ENCODE measurements at places on chromosomes 5 and 9.

DNA sequence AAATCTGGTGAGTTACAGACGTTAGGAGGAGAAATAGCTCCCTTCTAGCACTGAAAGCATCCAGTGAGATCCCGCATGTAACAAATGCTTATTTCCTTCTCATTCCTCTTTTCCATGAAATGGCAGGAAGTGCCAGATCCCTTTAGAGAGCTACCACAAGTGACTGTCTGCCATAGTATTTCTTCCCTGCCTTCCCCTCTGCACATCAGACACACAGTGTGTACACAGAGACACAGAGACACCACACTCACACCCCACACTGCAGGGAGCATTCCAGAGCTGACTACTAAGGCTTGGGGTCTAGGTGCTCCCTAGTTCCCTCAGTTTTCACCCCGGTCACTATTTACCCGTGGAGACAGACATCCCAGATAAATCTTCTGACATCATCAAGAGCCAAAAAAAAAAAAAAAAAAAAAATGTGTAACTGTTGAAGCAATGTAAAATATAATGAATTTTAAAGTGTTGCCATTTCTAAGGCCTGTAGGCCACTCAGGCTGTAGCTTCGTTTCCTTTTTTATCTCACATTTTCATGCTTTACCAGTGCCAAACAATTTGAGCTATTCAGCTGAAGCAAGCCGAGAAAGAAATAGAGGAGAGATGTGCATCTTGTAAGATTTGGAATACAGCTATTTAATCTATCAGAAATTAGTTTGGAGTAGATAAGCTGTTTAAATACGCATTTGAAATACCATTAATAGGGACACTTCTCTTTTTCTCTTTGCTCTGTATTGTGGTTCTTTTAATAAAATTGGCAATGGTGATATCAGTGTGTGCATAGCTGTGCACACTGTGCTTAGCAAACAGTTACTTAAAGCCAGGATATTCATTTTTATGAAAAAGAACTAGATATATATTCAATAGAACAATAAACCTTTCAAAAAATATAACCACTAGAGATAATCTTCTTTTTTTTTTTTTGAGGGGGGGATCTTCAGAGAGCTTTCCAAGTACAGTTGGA lies 405.5 kb downstream of the PDE4D start:
- no peak for DNase-seq

DNA sequence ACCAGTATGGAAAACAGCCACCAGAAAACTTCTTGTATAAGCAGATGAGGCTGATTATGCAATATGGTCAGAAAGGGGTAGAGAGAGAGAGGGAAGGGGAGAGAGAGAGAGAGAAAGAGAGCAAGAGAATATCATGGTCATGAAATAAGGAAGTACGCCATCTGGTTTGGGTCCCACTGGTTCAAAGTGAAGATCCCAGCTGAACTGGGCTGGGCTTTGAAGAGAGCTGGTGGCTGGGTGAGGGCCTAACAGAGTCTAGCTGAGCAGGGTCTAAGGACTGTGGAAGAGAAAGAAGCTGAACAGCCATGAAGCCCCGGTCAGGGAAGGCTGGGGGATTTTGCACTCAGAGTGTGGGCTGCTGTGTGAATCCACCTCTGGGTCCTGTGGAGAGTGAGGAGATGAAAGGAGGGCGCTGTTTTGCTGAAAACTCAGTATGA lies 14.6 kb downstream of the TRIM14 start:
- no peak for DNase-seq

DNA sequence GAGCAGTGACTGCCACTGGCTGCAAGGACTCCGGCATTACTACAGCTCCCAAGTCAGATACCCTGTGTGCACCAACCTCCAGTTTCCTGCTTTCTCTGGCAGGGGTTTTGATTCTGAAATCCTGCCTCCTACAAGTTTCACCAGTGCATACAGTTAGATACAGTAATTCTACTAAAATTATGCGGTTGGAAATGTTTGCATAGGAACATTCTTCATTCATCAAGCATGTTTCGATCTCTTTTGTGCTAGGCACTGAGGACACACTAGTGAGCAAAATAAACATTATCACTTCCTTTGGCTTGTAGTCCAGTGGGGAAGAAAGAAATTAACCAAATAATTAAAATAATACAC lies 152.2 kb downstream of the TMEM167A start:
- no peak for DNase-seq

GRCh38 chr9:4222357-4222756 lies 77.5 kb downstream of the GLIS3 start:
- no peak for DNase-seq

DNA sequence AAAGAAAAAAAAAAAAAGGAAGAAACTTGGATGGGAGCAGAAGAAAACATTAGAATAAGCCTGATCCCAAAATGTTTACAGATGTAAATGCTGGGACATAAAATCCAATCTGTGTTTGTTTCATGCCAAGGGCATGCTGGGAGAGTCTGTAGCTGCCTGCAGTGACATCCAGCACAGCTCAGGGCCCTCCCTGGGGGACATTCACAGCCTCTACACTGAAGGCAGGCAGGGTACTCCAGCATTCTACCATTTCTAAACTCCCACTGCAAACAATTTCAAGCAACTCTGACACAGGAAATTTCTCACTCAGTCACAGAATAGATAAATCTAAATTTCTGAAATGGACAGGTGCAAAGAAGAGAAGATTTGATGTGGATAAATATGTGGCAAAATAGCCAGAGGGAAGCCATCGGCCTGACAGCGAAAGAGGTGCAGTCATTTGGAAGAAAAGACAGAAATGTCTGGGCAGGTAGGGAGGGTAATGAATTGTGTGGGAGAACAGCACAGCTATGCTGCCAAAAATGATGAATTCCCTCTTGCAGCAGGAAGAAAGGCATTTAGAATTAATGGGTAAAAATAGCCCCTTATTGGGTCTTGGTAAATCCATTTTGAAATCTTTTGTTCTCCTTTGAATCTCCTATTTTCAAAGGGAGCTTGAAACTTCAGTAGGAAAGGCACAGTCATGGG lies 199.4 kb downstream of the MED10 start:
- DNase-seq: no peak

DNA sequence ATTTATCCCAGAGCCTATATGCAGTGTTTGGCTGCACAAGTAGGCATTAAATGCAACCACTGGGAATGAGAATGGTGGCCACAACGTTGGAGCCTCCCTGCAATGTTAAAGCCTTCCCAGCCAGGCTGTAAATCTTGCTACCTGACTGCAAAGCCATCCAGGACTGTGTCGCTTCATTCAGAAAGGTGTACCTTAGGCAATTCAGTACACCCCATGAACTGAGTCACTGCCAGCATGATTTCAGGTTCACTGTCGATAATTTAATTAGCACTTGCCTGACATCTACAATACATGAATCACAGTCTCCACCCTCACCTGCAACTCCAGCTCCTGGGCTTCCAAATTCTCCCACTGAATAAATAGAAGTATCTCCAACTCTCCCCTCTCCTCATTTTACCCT lies 108.4 kb downstream of the SLIT3 start:
- DNase-seq: no peak

DNA sequence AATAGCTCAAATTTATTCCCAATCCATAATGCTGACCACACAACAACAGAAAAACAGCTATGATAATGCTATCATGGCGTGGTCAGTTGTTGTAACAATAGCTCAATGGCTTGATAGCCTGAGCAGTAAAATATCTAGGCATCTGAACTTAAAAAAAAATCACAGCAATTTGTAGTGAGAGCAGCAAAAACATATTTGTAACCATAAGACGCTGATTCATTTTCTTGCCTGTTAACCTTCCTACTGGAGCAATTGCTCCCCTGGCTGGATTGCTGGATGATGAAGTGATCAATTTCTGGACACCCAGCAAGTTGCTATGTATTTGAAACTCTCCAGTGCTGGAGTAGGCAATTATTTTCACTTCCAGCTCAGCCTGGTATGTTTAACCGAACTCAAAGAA lies 115.1 kb downstream of the PCSK1 start:
- no peak for DNase-seq

Data from NCI-H1092 (cell line).